ENCODE measurements at places on chromosomes 1 and 21.

DNA sequence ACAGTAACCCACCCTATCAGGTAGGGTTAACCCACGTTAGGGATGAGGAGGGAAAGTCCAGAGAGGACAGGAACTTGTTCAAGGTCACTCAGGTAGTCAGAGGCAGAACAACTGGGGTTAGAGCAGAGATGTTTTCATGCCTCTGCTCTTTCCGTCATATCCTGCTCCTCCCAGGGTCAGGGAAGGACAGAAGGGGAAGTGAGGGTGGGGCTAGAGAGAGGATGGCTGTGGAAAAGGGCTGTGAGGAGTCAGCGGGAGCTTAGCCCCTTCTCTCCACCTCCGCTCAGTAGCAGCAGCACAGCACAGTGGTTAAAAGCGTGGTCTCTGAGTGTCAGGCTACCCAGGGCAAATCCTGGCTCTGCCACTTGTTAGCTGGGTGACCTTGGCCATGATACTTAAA is 36.5 kb downstream of the DDX20 start:
- DNase-seq = no peak

DNA sequence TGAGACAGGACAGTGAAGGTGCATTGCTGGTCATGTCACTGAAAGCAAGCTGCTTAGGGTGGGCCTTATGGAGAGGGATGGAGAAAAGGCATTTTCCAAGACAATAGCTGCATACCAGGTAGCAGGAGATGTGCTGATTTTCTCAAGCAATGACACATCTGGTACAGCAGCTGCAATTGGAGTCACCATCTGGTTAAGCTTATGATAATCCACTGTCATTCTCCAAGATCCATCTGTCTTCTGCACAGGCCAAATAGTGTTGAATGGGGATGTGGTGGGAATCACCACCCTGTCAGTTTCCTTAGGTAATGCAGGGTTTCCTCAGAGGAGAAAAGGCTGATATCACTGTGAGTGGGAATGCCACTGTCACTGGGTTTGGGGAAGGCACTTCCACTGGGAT is 54.6 kb downstream of the ADSS2 start:
- DNase-seq = no peak

DNA sequence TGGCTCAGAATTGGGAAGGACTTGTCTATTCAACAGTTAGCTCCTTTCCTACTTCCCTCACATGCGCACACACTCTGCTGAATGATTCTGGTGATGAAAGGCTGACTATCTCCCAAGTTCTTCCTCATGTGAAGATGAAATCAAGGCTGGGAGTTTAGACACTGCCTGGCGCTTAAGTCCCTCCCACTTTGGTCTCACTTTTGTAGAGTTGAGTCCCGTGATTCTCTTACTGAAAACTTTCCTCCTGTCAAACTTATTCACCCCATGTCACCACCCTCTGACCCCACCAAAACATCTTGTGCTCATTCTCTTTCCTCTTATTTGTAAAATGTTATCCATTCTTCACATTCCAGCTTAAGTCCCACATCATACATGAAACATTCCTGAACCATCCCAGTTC is 8.4 kb upstream of the MRPS6 start:
- DNase-seq = no peak

DNA sequence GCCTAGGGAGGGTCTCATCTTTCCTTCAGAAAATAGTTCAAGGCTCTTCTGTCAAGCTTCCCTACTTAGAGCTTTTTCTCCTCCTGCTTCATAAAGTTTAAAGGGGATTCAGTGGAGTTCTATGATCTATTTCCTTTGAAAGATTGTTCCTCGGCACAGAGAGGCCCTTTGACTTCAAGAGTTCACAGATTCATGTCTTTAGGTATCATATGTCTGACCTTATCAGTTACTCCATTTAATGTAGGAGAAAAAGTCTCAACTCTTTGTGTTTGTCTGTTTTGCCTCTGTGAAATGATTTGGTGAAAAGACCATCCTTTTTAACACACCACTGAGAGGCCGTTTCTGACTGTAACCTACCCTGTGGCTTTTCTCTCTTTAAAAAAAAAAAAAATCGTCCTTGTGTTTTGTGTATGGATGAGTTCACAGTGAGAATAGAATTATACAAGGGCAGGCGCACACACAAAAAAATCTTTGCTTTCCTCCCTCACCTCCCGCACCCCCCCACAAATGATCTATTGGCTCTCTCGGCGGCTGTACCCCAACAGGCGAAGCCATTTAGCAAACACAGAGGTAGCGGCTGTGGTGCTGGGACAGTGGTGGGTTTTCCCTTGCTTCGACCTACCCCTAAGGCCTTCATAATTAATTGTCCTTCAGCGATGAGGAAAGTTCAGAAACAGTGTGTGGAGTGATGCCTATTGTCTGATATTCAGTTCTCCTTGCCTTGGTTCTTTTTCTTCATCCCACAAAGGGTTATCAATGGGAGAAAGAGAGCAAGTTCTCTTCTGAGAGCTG is 29.6 kb downstream of the PROX1 start:
- no peak for DNase-seq

GRCh38 chr1:147080006-147080661 is 92.1 kb downstream of the PRKAB2 start:
- no peak for DNase-seq

GRCh38 chr1:67839826-67840225 is 6.6 kb upstream of the GNG12 start:
- DNase-seq = no peak

GRCh38 chr1:154829062-154829461 is 41.0 kb downstream of the KCNN3 start:
- DNase-seq = no peak

DNA sequence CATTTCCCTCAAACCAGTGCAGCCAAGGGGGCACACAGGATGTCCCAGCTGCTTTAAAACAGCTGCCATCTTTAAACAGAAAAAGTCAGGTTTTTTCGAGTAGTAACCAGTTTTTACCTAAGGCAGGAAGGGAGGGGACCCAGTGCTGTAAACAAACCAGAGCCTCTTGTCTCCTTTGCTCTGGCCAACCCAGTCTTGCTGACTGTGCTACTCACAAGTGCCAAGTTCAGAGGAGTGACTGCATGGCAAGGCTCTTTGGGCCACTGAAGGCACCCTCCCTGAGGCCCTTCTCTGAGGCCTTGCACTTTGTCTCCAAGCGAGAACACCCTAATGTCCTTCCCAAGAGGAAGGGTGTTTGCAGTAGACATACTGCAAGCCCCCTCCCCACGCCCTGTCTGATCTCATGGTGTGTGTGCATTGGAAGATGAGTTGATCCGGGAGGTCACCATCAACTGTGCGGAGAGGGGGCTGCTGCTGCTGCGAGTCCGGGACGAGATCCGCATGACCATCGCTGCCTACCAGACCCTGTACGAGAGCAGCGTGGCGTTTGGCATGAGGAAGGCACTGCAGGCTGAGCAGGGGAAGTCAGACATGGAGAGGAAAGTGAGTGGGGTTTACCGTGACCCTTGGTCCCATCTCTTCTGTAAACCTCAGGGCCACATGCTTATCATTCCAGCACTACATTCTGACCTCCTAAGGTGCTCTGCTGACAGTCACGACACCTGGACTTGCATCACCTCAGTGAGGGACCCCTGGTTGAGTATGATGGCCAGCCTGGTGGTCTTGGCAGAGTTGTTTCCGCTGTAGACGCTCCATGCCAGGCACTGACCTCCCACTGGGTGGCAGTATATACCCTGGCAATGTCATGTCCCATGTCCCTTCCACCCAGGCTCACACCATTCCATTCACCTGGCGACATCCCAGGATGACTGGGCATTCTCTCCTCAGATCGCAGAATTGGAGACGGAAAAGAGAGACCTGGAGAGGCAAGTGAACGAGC is 4.7 kb downstream of the DNALI1 start:
- no peak for DNase-seq

- no peak for DNase-seq
Measured at GRCh38 chr21:33360881-33361602, 36.3 kb downstream of the IFNAR1 start.

GRCh38 chr1:53927376-53927881 is 18.1 kb downstream of the IFT25 start:
- DNase-seq = no peak

GRCh38 chr1:146021622-146022402 is at the start of gene HJV:
Gene HJV, minus strand, starts transcription at chr1:146021735. Its CDS starts 1,504 bp downstream, at chr1:146020231.
- DNase-seq = no peak

DNA sequence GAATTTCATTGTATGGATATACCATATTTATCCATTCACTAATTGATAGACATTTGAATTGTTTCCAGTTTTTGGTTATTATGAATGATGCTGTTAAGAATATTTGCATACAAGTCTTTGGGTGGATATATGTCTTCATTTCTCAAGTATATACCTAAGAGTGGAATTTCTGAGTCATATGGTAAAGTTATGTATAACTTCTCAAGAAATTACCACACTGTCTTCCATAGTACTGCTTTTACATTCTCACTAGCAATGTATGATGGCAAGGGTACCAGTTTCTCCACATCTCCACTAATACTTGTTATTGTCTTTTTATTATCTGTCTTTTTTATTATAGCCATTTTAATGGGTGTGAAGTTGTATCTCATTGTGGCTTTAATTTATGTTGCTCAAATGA is 74.6 kb upstream of the TENT5C start:
- no peak for DNase-seq

GRCh38 chr1:206498685-206499084 is 8.6 kb upstream of the RASSF5 start:
- no peak for DNase-seq

- DNase-seq = no peak
Measured at GRCh38 chr1:222168621-222169020, 379.3 kb downstream of the HHIPL2 start.

DNA sequence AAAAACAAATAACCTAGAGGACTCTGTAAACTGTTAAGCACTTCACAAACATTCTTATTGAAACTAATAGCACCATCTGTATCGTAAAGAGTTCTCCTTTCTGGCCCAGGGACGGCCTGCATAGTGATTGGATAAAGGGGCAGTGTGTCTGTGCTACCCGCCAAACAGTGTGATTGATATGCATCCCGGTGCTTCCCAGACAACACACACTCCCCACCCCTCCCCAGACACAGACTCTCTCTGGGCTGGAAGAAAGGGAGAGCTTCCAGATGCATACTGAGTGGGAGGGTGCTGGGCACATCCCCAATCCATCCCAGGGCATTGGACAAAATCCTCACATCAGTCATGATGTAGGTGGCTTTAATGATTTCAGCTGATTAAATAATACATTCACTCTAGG is 3.7 kb downstream of the HSD11B1 start:
- DNase-seq = no peak

- DNase-seq = no peak
Measured at GRCh38 chr21:38448671-38449385, 49.4 kb downstream of the ERG start.

GRCh38 chr21:42429856-42430255 is 26.2 kb downstream of the UBASH3A start:
- no peak for DNase-seq

- no peak for DNase-seq
Measured at GRCh38 chr1:151024540-151025146, 11.7 kb upstream of the BNIPL start.

DNA sequence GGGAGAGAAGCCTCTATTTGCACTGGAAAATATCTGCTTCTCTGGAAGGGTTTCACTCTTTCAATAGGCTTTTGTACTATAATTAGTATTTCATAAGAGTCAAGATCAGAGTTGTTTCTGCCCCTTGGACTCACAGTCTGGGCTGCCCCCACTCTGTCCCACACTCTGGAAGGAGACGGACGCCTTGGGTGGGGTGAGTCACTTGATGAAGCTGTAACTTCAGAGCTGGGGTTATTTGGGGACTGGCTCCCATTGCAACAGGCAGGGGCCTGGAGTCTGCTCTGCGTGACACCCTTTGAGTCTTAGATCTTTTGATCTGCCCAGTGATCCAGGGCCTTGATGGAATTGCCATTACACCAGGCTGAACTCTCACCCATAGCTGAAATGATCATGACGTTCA is 4.0 kb upstream of the KCNA10 start:
- no peak for DNase-seq

DNA sequence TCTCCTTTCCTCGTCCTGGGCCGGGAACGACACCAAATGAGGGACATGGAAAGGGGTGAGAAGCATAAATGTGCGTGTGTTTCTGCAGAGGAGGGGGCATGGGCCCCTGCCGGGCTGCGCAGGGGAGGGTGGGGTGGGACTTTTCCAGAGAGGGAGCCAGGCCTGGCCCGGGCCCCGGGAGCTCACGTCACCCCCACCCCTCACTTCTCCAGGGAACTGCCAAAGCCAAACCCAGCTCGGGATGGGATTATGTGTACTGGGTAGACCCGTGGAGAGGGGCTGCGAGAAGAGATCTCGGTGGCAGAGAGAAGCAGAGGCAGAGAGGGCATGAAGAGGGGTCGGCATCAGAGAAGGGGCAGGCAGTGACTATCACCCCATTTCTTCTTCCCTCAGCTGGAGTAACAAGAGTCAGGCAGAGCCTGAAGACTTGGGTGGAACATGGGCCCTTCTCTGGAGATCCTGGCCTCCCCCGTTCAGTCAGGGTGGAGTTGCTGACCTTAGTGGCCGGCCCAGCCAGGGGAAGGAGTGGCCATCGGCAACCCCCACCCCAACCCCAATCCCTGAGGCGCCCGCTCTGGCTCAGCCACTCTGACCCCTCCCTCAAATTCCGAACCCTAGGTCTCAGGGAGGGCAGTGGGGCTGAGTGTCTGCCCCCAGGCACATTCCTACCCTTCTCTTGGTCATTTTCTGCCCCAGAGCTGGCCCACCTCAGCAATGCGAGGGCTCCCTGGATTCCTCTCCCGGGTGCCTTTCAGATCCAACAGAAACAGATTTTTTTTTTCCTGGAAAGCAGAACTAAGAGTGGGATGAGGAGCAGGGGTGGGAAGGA is 1.2 kb downstream of the ADAMTSL4 start:
- DNase-seq = no peak

DNA sequence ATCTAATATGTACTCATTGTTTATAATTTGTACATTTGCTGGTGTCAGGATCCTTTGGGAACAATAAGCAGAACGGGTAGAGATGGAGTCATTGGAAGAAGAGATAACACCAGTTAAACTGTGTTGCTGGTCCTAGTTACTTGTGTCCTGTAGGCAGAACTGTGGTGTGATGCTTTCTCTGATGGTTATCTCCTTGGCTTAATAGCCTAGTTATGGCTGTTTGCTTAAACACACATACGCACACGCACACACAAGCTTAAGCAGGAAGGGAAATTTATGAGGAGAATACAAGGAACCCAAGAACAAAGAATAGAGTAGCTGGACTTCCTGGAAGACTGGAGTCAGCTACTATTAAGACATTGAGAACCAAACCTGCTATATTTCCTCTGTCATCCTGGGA is 5.7 kb upstream of the PKN2 start:
- DNase-seq = no peak

- DNase-seq = no peak
Measured at GRCh38 chr1:28241638-28242241, 5.8 kb downstream of the ATP5IF1 start.

- DNase-seq = no peak
Measured at GRCh38 chr1:117556976-117557375, 48.9 kb upstream of the TENT5C start.
